ENCODE measurements at places on chromosomes 4 and X.

GRCh38 chr4:109729117-109729717 is 653 bp downstream of the PLA2G12A start:
- DNase-seq: peak; percentile 12

DNA sequence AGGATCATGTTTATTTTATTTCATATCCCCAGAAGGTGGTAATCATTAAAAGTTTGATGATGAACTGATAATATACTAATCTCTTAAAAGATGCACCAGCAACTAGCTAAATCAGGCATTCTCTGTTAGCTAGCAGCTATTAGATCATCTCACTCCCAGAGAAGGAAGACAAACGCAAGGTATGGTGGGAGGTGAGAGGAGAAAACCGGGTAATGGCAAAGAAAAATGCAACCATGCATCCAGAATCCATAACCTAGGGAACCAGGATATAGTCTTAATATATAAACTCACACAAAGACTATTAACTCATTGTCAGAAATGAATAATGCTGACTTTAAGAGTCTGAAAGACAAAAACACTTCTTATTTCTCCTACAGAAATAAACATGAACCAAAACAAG is 66.1 kb downstream of the WNK3 start:
- no peak for DNase-seq

GRCh38 chr4:15332377-15332776 is 95.5 kb upstream of the C1QTNF7 start:
- no peak for DNase-seq

DNA sequence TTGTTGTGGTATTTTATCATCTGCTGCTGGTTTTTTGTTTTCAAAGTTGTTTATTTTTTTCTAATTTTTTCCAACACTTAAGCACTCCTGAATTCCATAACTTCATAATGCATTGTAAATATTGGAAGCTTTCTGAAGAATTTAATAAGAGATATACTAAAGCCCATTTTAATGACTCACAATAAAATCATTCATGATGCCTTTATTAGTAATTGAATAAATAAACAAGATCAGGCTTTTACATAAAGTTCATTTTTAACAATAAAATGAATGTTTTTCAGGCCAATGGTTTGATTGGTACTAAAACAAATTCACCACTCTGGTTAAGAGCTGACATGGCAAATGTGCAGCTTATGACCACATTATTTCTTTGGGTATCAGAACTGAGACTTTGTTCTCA is 408.2 kb upstream of the SMIM31 start:
- DNase-seq: no peak

DNA sequence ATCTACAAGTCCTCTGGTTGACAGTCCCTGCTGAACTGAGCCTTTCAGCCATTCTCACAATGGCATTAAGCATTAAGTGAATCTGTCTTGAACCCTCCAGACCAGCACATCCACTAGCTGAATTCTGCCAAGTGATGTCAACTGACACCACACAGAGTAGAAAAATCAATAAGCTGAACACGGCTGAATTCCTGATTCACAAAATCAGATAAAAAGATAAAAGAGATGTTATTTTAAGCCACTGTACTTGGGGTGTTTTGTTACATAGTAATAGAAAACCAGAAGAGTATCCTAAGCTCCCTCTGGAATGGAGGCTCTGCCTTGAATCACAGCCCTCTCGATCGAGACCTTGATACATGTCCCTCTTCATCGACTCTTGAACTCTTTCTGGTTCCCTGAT is 336.5 kb downstream of the DMD start:
- DNase-seq: no peak

GRCh38 chrX:123869488-123869887 is 9.6 kb downstream of the XIAP start:
- DNase-seq: no peak

DNA sequence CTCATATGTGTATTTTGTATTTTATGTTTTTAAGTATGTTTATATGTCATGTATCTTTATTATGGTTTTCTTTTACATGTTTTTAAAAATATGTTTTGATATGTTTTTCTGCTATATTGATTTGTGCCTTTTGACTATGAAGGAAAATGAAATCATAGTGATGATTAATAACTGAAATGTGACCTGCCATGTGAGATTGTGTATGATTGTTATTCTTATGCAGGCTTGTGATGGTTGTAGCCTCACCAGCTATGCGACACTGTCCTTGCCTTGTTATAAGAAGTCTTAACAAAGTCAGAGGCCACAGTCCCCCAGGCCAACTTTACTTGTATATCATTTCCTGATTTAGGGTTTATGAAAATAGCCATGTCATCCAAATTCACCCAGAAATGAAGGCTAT is 83.2 kb downstream of the TMEM131L start:
- no peak for DNase-seq
